ENCODE measurements at places on chromosomes 3 and 15.

GRCh38 chr15:33104212-33104611, 90.3 kb downstream of the FMN1 start:
- no peak for DNase-seq

DNA sequence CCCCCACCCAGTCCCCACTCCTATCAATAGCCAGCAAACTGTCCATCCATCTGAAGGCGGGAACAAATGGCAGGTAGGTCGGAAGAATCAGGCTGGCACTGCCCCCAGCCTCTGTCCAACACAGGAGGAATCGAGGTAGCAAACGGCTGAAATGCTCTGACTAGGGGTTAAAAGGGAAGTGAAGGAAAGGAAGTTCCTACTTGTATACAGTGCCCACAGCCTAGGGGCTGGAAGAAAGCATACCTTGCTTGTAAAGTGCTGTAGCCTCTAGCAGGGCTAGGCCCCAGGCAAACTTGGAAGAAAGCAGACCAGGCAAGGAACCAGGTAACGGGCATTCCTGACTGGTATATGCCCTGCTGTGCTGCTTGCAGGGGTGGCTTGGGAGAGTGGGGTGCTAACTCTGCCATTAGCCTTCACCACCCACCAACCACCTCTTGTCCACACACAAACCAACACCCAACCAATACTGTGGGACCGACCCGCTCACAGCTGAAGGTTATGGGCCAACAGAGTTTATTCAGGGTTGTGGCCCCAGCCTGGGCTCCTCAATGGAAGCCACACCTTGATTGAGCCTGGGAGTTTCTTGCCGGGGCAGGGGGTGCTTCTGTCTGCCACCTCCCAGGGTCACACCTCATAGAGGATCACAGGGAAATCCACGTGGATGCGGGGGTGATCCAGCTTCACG, 2.4 kb downstream of the TUSC2 start:
- DNase-seq: no peak

DNA sequence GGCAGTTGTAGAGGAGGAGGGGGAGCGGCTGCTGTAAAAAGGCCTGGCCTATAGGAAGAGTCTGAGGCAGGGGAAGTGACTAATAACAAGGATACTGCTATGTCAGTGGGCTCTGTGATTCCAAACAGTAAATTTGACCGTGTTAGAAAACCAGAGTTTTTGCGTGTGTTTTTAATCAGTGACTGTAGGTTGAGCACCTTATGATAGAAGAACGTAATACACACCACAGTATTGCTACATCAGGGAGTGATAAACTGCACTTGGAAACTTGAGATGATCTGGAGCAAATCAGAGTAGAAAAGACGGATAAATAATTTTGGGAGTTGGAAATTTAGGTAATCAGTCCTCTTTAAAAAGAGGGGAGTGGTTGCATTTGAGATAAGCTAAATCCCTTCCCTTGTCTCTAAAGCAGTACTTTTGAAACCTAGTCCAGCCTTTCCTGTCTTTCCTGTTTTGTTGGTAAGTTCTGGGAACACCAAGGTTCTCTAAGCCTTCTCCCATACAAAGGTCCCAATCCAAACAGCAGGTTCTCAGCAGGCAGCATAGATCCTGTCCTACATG, 130.5 kb upstream of the NR2E3 start:
- no peak for DNase-seq

- no peak for DNase-seq
Measured at GRCh38 chr3:33430061-33430460, 10.1 kb downstream of the UBP1 start.

DNA sequence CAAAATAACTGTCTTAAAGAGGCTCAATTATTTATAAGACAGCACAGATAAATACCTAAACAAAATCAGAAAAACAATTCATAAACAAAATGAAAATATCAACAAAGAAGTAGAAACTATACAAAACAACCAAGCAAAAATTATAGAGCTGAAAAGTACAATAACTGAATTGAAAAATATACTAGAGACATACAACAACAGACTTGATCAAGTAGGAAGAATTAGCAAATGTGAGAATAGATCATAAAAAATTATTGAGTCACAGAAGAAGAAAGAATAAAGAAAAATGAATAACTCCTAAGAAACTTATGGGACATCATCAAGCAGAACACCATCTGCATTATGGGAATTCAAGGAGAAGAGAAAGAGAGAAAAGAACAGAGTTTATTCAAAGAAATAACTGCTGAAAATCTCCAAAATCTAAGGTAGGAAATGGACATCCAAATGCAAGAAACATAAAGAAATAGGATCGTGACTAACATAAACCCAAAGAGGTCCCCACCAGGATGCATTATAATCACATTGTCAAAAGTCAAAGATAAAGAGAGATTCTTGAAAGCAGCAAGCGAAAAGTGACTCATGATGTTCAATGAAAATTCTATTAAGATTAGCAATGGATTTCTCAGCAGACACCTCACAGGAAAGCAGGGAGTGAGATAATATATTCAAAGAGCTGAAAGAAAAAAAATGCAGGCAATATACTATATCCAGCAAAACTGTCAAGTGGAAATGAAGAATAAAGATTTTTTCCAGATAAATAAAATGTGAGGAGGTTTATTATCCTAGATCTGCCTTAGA, 85.9 kb downstream of the DCLK3 start:
- no peak for DNase-seq

- no peak for DNase-seq
Measured at GRCh38 chr3:177713928-177714900, 516.9 kb upstream of the TBL1XR1 start.

- DNase-seq: no peak
Measured at GRCh38 chr15:86834115-86834863, 754.6 kb downstream of the AGBL1 start.

DNA sequence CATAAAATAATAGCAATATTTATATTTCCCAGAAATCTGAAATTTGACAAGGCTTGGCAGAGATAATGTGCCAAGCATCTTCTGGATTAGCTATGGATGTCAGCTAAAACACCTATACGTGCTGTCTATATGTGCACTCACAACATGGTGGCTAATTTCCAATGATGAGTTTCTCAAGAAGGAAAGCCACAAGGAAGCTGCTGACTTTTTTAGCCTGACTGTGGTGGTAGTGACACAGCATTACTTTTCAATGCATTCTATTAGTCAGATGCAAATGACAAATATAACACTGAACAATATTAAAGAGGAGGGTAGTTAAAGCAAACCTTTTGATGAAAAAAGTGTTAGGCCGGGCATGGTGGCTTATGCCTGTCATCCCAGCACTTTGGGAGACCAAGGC, 101.7 kb upstream of the CCDC54 start:
- no peak for DNase-seq

- peak; percentile 1 for DNase-seq
Measured at GRCh38 chr3:182092662-182093262, 381.0 kb downstream of the SOX2 start.

- DNase-seq: no peak
Measured at GRCh38 chr3:3405131-3405530, 225.6 kb upstream of the CRBN start.
